ENCODE measurements at places on chromosomes 1 and 21.

GRCh38 chr1:46184920-46185658, 8.8 kb upstream of the P3R3URF start:
- DNase-seq: no peak

DNA sequence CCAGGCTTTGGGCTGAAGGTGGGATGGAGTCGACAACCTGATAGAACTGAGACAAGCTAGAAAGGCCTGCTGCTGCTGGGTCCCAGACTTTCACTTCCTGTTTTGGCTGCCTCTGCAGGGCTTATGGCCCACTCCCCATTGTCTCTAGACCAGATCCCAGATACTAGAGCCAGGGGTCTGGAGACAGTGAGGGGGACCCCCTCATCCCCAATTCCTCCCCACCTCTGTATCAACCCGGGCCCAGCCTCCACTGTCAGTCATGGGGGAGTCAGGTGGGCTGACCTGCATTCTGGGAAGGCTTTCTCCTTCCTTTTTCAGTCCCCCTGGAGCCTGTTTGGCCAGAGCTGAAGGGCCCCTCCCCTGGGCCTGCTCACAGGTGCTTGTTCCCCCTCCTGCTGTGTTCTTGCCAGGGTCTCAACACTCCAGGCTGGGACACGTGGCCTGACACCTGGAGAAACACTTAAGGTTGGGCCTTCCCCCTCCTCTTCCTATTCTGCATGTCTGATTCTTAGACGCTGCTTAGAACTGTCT, 18.0 kb upstream of the ETV3L start:
- peak; percentile 68 for DNase-seq

DNA sequence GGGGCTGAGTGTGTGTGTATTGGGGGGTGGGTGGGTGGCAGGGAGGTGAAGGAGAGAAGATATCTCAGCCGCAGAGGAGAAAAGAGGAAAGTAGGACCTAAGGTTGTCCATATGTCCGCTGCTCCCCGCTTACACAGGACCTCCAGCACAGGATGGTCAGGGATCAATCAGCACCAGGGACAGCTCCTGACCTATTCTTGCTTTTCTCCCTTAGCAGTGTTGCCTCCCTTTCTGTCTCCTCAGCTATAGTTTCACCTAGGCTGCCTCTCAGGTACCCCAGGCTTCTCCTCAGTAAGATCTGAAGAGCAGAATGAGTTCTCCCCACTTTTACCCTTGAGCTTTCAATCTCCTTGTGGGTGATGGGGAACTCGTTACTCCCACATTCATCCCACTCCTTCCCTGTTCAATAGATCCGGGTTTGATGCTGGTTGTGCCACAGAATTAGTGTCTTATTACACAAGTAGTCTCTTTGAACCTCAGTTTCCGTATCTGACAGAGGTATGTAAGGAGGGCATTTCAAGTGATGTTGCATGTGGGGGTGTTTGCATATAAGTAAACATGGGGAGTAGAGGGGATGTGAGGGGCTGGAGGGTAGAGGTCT, 1.4 kb upstream of the DPH2 start:
- DNase-seq: no peak

GRCh38 chr1:54490361-54491248, 57.4 kb upstream of the ACOT11 start:
- peak; percentile 22 for DNase-seq

GRCh38 chr1:155322953-155323728, 2.4 kb downstream of the RUSC1 start:
- peak; percentile 90 for DNase-seq

- DNase-seq: no peak
Observed at GRCh38 chr1:227622739-227623475, 59.6 kb downstream of the ZNF678 start.

All from B cell (primary cell).